ENCODE measurements at places on chromosomes 5 and 9. TPM values are rescaled to one million over a fixed set of nuclear protein-coding genes. Genes with fewer than 3 reads are reported as not detected.

The PCDHB6 gene
- polyA plus RNA-seq = not detected

The DDX4 gene
- polyA plus RNA-seq = 0.07 TPM

The JMY gene
- polyA plus RNA-seq = 6.5 TPM

The PCDHB16 gene
- polyA plus RNA-seq = not detected

The FCN2 gene
- not detected for polyA plus RNA-seq

The ACTL7B gene
- 0.19 TPM for polyA plus RNA-seq

The GLRX gene
- polyA plus RNA-seq = 54.8 TPM

The CBY3 gene
- polyA plus RNA-seq = 0.13 TPM

The SCAI gene
- 4.8 TPM for polyA plus RNA-seq

The CDH18 gene
- not detected for polyA plus RNA-seq

The ACTBL2 gene
- polyA plus RNA-seq = not detected

The C9orf50 gene
- not detected for polyA plus RNA-seq

The GGTA1 gene
- polyA plus RNA-seq = 0.20 TPM

The SLCO6A1 gene
- polyA plus RNA-seq = not detected

The CDC20B gene
- not detected for polyA plus RNA-seq

The ADAMTS19 gene
- not detected for polyA plus RNA-seq

The UGT3A2 gene
- not detected for polyA plus RNA-seq

The SHOC1 gene
- polyA plus RNA-seq = not detected

The CDO1 gene
- 0.12 TPM for polyA plus RNA-seq

The NTNG2 gene
- polyA plus RNA-seq = 8.9 TPM

The SPINK7 gene
- not detected for polyA plus RNA-seq

The TYRP1 gene
- not detected for polyA plus RNA-seq

The SPATA31D4 gene
- not detected for polyA plus RNA-seq

The C9orf72 gene
- 18.3 TPM for polyA plus RNA-seq
